ENCODE measurements at places on chromosomes 16 and 17. TPM values are rescaled to one million over a fixed set of nuclear protein-coding genes. Genes with fewer than 3 reads are reported as not detected.
A peak's percentile ranks its signal among the peaks of the same experiment; 100 is the strongest.

Gene PLD2
- 12.3 TPM for total RNA-seq

Gene CCL4
- 290 TPM for total RNA-seq

DNA sequence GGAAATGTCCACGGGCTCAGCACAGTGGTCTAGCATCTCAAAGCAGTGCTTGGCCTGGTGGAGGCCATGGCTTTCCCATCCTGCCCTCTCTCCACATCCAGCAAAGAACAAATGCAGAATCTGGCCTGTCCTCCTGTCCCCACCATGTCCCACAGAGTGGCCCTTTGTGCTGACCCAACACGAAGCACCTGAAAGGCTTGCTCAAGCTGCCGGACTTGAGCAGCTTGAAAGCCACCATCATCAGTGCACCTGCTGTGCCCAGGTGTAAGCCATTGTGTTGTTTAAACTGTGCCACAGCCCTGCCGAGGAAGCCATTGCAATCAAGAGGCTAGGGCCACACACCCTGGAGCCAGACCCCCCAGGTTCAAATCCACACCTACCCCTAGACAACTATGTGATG lies 115.5 kb downstream of the SOCS1 start:
- H3K27me3 ChIP-seq, result no peaks in the 10 kb centered on the region
- peaks cover 48% of the 10 kb centered on the region for H3K4me1 ChIP-seq
- H3K27ac ChIP-seq, result peak overlapping the region; percentile 84
- no peak for DNase-seq

DNA sequence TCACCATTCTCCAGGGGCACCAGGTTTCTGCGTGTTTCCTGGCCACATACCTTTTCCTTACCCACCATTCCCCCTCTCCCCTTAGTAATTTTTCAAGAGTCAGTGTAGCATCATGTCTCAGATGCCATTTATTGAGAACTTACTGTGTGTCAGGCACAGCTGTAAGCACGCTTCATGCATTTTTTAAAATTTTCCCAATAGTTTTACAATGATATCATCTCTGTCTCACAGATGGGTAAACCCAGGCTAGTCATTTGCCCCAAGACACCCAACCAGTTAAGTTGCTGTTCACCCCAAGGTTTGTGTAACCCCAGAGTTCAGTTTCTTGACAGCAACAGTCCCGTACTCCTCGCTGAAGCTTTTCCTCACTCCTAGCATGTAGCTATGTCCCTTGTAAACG lies 56.4 kb upstream of the IRX3 start:
- H3K36me3 ChIP-seq, result no peaks in the 10 kb centered on the region
- peaks cover 13% of the 10 kb centered on the region for H3K27me3 ChIP-seq
- no peak for DNase-seq
- no peak overlapping the region for H3K27ac ChIP-seq
- no peak overlapping the region for H3K4me3 ChIP-seq

GRCh38 chr16:72989579-72990551 lies 58.1 kb downstream of the ZFHX3 start:
- no peaks in the 10 kb centered on the region for H3K4me1 ChIP-seq
- no peak for DNase-seq
- H3K4me3 ChIP-seq, result no peak overlapping the region
- no peaks in the 10 kb centered on the region for H3K36me3 ChIP-seq
- H3K27me3 ChIP-seq, result no peaks in the 10 kb centered on the region

DNA sequence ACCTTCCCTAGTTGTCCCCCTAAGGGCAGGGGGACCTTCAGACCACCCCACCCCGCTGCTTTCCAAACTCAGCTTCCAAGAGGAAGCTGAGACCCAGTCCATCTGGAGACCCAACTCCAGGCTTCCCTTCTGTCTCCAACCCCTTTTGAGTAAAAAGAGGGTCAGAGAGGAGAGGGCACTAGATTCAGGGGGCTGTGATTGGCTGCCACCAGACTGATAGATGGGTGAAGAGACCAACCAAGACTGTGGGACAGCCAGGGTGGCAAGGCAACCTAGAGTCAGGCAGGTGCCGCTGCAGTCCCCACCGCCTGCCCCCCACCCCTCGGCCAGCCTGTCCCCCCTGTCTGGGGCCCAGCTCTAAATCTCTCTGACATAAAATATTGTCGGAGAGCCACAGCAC lies 92.5 kb downstream of the SDK2 start:
- H3K4me1 ChIP-seq, result peaks cover 19% of the 10 kb centered on the region
- H3K27me3 ChIP-seq, result no peaks in the 10 kb centered on the region
- DNase-seq, result peak; percentile 47
- H3K27ac ChIP-seq, result peak overlapping the region; percentile 29
- peak overlapping the region; percentile 69 for H3K4me3 ChIP-seq
- no peaks in the 10 kb centered on the region for H3K36me3 ChIP-seq

All from activated CD4-positive, alpha-beta T cell treated with anti-CD3 and anti-CD28 coated beads for 36 hours (primary cell).